ENCODE measurements at places on chromosomes 16 and 17.

DNA sequence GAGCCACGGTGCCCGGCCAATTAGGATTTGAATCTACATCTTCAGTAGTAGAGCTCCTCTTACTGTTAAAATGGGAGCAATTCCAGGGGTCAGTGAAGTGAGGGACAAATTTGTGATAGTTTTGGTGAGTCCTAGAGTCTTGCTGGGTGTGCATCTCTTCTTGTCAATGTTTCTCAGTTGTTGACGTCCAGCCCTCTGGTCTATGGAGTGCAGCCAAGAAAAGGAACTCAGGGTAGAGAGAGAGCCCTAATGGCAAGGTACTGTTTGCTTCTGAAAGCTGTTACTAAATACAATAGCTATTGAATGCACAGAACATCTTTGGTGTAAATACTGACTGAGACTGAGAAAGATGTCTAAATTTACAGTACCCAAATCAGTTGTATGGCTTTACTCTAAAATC lies 282.5 kb upstream of the SALL1 start:
- no peak for DNase-seq

DNA sequence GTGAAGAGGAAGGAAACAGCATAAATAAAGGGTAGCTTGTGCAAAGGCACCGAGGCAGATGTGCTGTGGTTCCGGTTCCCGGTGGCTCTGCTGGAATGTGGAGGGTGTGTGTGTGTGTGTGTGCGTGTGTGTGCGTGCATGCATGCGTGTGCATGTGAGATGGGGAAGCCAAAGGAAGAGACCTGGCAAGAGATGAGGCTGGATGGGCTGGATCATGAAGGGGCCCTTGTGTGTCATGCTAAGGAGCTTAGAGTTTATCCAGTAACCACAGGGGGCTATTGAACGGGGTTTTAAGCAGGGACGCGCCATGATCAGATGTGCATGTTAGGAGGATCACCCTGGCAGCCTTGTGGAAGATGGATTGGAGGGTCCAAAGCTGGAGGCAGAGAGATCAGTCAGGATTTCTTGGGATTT lies 8.3 kb downstream of the WSCD1 start:
- DNase-seq = no peak

DNA sequence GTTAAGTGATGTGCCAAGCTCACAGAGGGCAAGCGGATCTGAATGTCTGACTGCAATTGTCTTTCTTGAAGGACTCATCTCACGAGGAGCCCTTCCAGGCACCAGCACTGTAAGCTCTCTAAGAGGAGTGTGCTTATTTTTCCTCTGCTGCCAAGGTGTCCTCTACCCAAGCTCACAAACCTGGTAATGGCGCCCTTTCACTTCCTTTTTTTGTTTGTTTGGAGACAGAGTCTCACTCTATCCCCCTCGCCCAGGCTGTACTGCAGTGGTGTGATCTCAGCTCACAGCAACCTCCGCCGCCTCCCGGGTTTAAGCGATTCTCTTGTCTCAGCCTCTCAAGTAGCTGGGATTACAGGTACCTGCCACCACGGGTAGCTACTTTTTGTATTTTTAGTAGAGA lies 233.8 kb downstream of the MAP2K4 start:
- DNase-seq = no peak

DNA sequence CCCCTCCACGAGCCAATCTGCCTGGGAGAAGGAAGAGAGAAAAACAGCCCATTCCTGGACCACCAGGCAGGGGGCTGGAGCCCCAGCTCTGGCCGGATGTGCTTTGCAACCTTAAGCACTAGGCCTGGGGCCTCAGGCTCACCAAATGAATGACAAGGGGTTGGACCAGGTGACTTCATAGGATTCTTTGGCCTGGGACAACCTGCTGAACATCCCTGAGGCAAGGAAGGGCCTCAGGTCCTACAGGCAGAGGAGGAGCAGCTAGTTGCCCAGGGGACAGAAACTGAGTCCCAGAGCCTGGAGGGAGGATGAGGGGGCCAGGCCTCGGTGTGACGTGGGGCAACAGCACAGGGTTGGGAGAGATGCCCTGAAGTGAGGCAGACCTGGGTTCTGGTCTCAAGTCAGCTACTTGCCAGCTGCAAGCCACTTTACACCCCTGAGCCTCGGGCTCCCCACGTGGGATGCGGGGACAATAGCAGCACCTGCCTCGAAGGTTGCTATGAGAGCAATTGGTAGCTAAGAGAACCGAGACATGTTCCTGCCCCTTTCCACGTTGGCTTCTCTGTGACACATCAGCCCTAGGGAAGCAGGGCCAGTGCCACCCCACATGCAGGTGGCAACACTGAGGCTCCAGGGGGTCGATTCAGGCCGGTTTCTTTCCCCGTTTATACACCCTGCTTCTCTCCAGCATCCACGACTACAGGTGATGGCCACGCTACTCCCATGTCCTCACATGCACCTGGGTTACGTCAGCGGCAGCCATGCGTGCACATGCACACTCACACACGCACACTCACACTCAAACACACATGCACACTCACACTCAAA lies 42.6 kb downstream of the CFAP20 start:
- DNase-seq = no peak

- no peak for DNase-seq
Observed at GRCh38 chr17:48704361-48705248, 17.7 kb downstream of the PRAC1 start.

GRCh38 chr17:77728871-77729270 lies 229.6 kb upstream of the TNRC6C start:
- no peak for DNase-seq

- no peak for DNase-seq
Observed at GRCh38 chr16:87684106-87684677, 81.6 kb downstream of the KLHDC4 start.

GRCh38 chr16:55917373-55918160 lies 42.4 kb upstream of the CES5A start:
- no peak for DNase-seq

DNA sequence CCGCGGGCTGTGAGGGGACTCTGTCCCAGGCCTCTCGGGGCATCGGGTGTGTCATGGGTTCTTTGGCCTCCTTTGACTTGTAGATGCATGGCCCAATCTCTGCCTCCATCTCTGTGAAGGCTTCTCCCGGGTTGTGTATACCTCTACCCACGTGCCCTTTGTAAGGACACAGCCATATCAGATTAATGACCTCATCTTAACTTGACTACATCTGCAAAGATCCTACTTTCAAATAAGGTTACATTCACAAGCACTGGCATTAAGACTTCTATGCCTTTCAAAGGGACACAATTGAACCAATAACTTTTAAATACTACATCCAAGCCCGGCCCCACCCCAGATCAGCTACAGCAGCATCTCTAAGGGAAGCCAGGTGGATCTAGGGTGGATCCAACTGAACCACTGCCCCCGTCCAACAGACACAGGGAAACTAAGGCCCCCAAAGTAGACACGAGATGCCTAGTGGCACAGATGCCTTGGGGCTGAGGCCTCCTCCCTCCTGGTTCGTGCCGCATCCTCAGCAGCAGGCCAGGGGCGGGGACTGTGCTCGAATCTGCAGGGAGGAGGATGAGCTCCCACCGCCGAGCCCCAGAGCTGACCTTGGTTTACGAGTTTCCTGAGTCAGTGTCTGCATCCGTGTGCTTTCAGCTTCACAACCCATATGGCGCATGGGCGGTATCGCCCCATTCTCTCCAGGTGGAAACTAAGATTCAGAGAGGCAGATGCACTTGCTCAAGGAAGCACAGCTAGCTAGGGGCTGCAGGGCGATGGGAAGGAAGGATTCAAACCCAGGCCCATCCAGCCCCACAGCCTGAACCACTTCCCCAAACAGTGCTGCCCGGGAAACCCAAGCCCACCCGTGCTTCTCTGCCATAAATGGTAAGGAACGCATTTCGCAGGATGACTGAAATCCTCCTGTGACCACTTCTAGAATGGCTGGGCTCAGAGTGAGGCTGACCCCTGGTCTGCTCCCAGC lies 353.3 kb downstream of the C16orf95 start:
- no peak for DNase-seq

GRCh38 chr16:25750488-25751216 lies 58.9 kb downstream of the HS3ST4 start:
- DNase-seq = peak; percentile 38

DNA sequence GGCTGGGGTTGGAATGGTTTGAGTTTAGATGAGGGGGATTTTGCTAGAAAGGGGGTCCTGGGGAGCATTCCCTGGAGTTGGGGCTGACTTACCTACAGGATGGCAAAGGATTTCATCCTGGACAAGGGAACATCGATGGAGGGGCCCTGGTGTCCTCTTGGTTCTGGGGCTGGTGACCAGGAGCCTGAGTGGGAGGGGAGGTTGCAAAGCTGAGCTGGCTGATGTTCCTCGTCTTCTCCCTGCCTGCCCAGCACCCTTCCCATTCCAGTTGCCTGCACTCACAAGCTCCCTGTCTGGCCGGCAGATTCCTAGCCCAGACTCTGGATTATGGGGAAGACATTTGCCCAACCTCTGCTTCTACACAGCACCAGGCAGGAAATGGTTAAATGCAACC lies 37.2 kb downstream of the ITGAE start:
- DNase-seq = no peak

- DNase-seq = no peak
Observed at GRCh38 chr17:57356719-57357391, 100.5 kb downstream of the MSI2 start.

DNA sequence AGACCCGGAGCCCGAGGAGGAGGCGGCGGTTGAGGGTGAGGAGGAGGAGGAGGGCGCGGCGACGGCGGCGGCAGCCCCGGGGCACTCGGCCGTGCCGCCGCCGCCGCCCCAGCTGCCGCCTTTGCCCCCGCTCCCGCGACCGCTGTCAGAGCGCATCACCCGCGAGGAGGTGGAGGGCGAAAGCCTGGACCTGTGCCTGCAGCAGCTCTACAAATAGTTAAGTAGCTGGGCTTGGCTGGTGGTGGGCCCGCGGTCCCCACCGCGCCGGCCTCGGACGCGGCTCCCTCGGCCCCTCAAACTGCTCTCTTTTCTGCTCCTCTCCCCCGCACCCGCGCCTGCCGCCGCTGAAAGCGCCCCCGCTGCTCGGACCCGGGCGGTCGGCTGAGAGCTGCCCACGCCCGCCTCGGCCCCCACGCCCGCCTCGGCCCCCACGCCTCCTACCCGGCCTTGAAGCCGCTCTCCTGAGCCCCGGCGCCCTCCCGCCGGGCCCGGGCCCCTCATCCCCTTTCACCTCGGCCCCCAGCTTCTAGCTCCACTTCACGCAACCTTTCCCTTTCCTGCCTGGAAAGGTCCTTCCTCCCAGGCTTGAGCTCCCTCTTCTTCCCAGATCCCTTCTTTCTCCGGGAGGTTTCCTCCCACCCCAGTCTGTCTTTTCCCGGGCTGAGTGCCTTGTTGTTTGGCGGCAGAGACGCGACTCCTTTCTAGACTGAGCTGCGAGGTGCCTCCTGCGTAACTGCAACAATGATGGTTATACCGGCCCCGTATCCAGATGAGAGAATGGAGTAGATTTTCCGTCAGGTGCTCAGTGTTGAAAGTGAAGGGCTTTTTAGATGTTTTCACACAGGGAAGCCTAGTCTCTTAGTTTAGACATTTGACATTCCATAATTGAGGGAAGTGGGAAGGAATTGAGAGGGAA lies 850 bp downstream of the PPM1E start:
- peak; percentile 13 for DNase-seq

DNA sequence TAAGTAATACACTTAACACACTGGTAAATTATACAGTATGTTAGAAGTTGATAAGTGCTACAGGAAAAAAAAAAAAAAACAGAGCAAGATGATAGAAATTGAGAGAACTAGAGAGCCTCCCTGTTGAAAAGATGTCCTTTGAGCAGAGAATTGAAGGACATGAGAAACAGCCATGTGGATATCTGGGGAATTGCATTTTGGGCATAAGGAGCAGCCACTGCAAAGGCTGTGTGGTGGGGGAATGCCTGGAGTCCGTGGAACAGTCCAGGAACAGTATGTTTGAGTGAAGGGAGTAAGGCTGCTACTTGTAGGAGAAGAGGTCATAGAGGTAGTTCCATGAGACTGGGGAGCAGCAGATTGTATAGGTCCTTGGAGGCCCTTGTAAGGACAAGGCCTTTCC lies 178.4 kb downstream of the FTO start:
- no peak for DNase-seq

GRCh38 chr16:1621851-1622250 lies 9.7 kb downstream of the CRAMP1 start:
- DNase-seq = no peak

DNA sequence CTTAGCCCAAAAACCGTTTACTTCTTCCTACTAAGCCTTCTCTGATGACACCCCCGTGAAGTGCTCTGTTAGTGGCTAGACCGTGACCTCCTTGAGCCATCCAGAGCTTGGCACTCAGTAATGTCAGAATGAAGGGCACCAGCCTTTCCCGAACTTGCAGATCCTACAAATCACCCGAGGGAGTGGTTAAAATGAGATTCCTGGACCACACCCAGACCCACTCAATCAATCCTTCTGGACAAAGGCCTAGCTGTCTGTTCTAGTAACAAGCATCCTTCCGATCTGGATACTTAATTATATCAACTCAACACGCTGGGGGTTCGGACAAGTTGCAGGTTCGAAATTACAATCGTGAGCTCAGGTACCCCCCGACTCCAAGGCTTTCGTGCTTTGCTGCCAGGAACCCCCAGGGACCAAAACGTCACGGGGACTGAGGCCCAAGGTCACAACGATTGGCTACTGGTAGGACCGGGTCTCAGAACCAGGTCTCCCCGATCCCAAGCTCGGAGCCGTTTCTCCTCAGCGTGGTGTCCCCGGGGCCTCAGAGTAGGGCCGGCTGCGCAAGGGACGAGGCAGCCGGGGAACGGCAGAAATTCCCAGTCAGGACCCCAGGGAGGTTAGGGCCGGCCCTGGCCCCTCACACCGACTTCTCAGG lies 527 bp downstream of the CIAPIN1 start:
- DNase-seq = no peak

DNA sequence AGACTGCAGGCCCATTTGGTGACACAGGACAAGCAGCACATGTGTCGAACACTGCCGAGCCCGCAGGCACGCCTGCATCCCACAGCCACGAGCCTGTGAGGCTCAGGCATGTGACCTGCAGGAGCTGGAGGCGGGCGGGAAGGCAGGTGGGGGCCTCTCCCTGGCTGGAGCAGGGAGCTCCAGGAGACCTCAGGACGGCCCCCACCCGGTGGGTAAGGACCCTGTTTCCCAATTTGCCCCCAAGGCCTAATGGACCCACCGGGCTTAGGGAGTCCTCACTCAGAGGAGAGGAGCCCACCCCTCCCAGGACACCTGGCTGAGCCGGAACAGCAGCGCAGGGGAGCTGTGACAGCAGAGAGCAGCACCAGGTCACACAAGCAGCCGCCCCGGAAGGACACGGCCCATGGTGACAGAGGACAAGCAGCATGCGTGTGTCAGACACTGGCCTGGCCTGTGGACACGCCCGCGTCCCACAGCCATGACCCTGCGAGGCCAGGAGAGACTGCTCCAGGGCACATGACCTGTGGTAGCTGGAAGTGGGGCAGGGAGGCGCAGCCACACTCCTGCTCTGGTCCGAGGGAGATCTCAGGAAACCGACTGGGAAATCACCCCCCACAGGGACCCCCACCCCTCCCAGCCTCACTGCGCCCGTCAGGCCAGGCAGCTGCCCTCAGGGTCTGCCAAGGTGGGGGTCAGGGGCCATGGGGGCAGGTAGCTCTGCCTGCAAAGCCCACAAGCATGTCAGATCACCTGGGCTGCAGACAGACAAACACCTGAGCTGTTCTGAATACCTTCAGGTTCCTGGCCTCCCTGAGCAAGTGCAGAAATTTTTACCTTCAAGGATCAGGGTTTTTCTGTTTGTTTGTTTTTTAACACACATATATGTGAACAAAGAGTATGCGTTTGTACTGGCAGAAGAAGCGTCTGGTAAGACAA lies 2.4 kb downstream of the SPSB3 start:
- DNase-seq = no peak

Measured in occipital lobe (tissue), 3 donors.